ENCODE measurements at places on chromosomes 1 and 21. TPM values are rescaled to one million over a fixed set of nuclear protein-coding genes. Genes with fewer than 3 reads are reported as not detected.

Gene ABCG1
- total RNA-seq = 4.7 TPM

Gene DPT
- total RNA-seq = 1.3 TPM

Gene ITLN2
- not detected for total RNA-seq

Gene LRRN2
- 0.15 TPM for total RNA-seq

Gene TDRD5
- not detected for total RNA-seq

Gene DARS2
- 11.1 TPM for total RNA-seq

Gene FAM72B
- total RNA-seq = 0.13 TPM

Gene FCRL4
- total RNA-seq = not detected

Gene SPRR2F
- not detected for total RNA-seq

Gene PYGO2
- 10.5 TPM for total RNA-seq

Gene EFNA1
- 85.1 TPM for total RNA-seq

Gene TMEM52
- total RNA-seq = 11.3 TPM

Gene AMY1B
- total RNA-seq = not detected

Gene LENEP
- not detected for total RNA-seq

Gene OR2L3
- not detected for total RNA-seq

Gene CFAP107
- not detected for total RNA-seq

Gene RGSL1
- not detected for total RNA-seq

Gene LAX1
- 0.25 TPM for total RNA-seq

Gene ARTN
- total RNA-seq = 0.58 TPM

Gene ANGPTL1
- 2.6 TPM for total RNA-seq

Gene S100A5
- not detected for total RNA-seq

Gene F13B
- total RNA-seq = 42.2 TPM

Gene PTAFR
- total RNA-seq = 0.70 TPM

Gene KCNA2
- 0.03 TPM for total RNA-seq

Gene PDXK
- 61.1 TPM for total RNA-seq

Gene LCE1E
- total RNA-seq = not detected

Gene ARHGEF10L
- total RNA-seq = 126 TPM

Gene OR2W3
- total RNA-seq = not detected

Gene LCE1F
- total RNA-seq = not detected

Gene C1QC
- 76.0 TPM for total RNA-seq

Gene SLC6A17
- total RNA-seq = not detected

Gene DISP3
- not detected for total RNA-seq
